Naive B cell (primary cell): ENCODE measurements at places on chromosomes 6 and 20. TPM values are rescaled to one million over a fixed set of nuclear protein-coding genes. Genes with fewer than 3 reads are reported as not detected.

Gene PLG
- not detected for polyA plus RNA-seq

- H3K27ac ChIP-seq: no peak overlapping the region
- DNase-seq: no peak
- H3K27me3 ChIP-seq: no peaks in the 10 kb centered on the region
- peaks cover 9% of the 10 kb centered on the region for H3K36me3 ChIP-seq
- H3K4me3 ChIP-seq: no peak overlapping the region
Observed at GRCh38 chr6:84065693-84066290, 32.2 kb downstream of the MRAP2 start.

DNA sequence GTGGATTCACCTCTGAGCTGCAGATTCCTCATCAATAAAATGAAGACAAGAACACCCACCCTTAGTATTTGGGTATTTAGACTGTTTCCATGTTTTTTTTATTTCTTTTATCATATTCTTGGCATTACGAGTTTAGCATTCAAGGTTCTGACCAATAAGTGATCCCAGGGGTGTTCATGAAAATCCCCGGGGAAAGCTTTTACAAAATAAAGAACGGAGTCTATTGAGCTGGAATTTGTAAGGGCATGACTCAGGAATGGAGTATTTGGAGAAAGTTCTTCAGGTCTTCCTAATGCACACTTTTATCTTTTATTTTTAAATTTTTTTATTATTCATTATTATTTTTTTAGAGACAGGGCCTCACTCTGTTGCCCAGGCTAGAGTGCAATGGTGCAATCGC is 19.4 kb upstream of the TOX2 start:
- no peak overlapping the region for H3K4me3 ChIP-seq
- H3K4me1 ChIP-seq: no peaks in the 10 kb centered on the region
- no peak for DNase-seq
- H3K36me3 ChIP-seq: peaks cover 5% of the 10 kb centered on the region
- peaks cover 30% of the 10 kb centered on the region for H3K27me3 ChIP-seq

DNA sequence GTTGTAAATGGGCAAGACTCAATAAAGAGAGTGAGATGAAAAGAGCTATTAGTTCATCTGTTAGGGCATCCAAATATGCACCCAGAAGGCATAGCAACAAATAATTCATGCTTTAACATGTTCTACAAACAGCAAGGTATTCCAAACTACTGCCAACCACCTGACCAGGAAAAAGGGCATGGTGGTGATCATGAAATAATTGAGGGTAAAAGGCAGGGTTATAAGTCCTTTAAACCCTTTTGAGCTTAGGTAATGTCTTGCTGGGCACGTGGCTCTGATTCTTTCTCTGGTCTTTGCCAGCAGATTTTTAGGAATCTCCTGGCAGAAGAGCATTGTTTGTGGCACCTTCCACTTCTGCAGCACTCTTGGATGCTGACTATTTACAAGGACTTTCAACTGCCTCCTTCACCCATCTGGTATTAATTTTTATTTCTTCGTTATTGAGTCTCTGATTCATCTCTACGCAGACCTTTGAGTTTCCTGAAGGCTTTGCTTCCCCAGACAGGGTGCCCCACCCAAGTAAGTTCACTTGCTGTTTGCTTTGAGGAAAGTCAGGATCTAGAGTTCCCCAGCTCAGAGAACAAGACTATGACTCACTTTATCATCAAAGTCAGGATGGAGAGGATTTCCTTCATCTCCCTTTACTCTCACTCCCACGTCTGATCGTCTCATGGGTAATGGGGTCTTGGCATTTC is 83.4 kb upstream of the NEDD9 start:
- H3K4me3 ChIP-seq: no peak overlapping the region
- peaks cover 60% of the 10 kb centered on the region for H3K36me3 ChIP-seq
- peak overlapping the region; percentile 75 for H3K27ac ChIP-seq
- H3K4me1 ChIP-seq: peaks cover 54% of the 10 kb centered on the region

Gene HMGN3
- polyA plus RNA-seq: 95.1 TPM

GRCh38 chr6:143060806-143061596 is at the start of gene AIG1:
Gene AIG1, plus strand, starts transcription at chr6:143060889. Its CDS starts 37 bp downstream, at chr6:143060926.
- H3K36me3 ChIP-seq: no peaks in the 10 kb centered on the region
- H3K27me3 ChIP-seq: no peaks in the 10 kb centered on the region
- DNase-seq: peak; percentile 61

- H3K27ac ChIP-seq: no peak overlapping the region
- no peaks in the 10 kb centered on the region for H3K4me1 ChIP-seq
- H3K27me3 ChIP-seq: peaks cover 9% of the 10 kb centered on the region
- no peak overlapping the region for H3K4me3 ChIP-seq
- no peaks in the 10 kb centered on the region for H3K36me3 ChIP-seq
Observed at GRCh38 chr6:19827247-19827646, 9.9 kb upstream of the ID4 start.

DNA sequence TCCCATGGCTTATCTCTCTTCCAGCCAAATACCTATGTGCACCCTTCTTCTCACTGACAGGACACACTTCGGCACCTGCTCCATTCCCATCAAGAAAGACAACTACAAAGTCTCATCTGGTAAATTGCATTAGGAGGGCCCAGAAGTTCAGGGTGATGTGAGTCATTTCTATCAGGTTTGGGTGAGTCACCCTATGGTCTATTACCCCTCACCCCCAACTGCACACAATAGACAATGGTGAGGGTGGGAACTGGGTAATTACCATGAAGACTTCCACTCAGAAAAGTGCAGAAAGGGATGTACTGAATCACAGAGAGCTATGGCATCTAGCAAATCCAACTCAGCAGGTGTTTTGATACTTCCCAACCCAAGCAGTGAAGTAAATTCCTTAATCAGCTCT is 54.8 kb downstream of the OPN5 start:
- H3K4me3 ChIP-seq: no peak overlapping the region
- H3K36me3 ChIP-seq: peaks cover 4% of the 10 kb centered on the region
- H3K4me1 ChIP-seq: no peaks in the 10 kb centered on the region
- DNase-seq: no peak
- peaks cover 7% of the 10 kb centered on the region for H3K27me3 ChIP-seq
- no peak overlapping the region for H3K27ac ChIP-seq

Gene RTEL1
- 3.0 TPM for polyA plus RNA-seq

Gene LAMA2
- polyA plus RNA-seq: not detected

Gene CDH26
- not detected for polyA plus RNA-seq

DNA sequence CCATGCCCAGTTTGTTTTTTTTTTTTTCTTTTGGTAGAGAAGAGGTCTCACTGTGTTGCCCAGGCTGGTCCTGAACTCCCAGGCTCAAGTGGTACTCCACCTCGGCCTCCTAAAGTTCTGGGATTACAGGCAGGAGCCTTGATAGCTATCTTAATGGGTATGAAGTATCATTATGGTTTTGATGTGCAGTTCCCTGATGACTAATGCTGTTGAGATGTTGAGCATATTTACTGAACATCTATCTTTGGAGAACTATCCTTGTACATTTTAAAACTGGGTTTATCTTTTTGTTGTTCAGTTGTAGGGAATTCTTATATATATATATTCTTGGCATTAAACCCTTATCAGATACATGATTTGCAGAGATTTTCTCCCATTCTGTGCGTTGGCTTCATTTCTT is 21.4 kb upstream of the MYL9 start:
- no peak overlapping the region for H3K27ac ChIP-seq
- no peaks in the 10 kb centered on the region for H3K4me1 ChIP-seq
- peaks cover 4% of the 10 kb centered on the region for H3K36me3 ChIP-seq
- no peaks in the 10 kb centered on the region for H3K27me3 ChIP-seq
- no peak overlapping the region for H3K4me3 ChIP-seq
- no peak for DNase-seq

- H3K4me3 ChIP-seq: peak overlapping the region; percentile 42
- H3K27me3 ChIP-seq: no peaks in the 10 kb centered on the region
- peaks cover 15% of the 10 kb centered on the region for H3K4me1 ChIP-seq
- DNase-seq: peak; percentile 28
Observed at GRCh38 chr6:43668151-43669028, 19.2 kb downstream of the MRPS18A start.

Gene ITPR3
- 6.4 TPM for polyA plus RNA-seq

- peak overlapping the region; percentile 60 for H3K27ac ChIP-seq
- DNase-seq: peak; percentile 81
- peaks cover 30% of the 10 kb centered on the region for H3K4me1 ChIP-seq
- peak overlapping the region; percentile 84 for H3K4me3 ChIP-seq
- no peaks in the 10 kb centered on the region for H3K36me3 ChIP-seq
Observed at GRCh38 chr6:41560431-41561192, 14.4 kb downstream of the FOXP4 start.

- H3K36me3 ChIP-seq: peaks cover 4% of the 10 kb centered on the region
- H3K4me3 ChIP-seq: no peak overlapping the region
- DNase-seq: no peak
- H3K4me1 ChIP-seq: no peaks in the 10 kb centered on the region
- peaks cover 20% of the 10 kb centered on the region for H3K27me3 ChIP-seq
- no peak overlapping the region for H3K27ac ChIP-seq
Observed at GRCh38 chr20:53439046-53439445, 154.6 kb downstream of the ZNF217 start.

- H3K27me3 ChIP-seq: no peaks in the 10 kb centered on the region
- H3K4me3 ChIP-seq: no peak overlapping the region
- no peaks in the 10 kb centered on the region for H3K4me1 ChIP-seq
- H3K27ac ChIP-seq: no peak overlapping the region
Observed at GRCh38 chr6:9532621-9533557, 882.0 kb downstream of the TFAP2A start.

GRCh38 chr20:38671186-38671585 is 53.1 kb upstream of the SLC32A1 start:
- H3K27me3 ChIP-seq: peaks cover 38% of the 10 kb centered on the region
- H3K36me3 ChIP-seq: peaks cover 5% of the 10 kb centered on the region

GRCh38 chr6:107304421-107305025 is 154.8 kb downstream of the PDSS2 start:
- peaks cover 12% of the 10 kb centered on the region for H3K4me1 ChIP-seq
- no peak overlapping the region for H3K4me3 ChIP-seq
- H3K27ac ChIP-seq: no peak overlapping the region
- DNase-seq: no peak
- no peaks in the 10 kb centered on the region for H3K36me3 ChIP-seq

GRCh38 chr20:53760025-53760441 is 166.4 kb upstream of the ZNF217 start:
- no peaks in the 10 kb centered on the region for H3K27me3 ChIP-seq
- H3K36me3 ChIP-seq: no peaks in the 10 kb centered on the region
- DNase-seq: no peak
- H3K4me1 ChIP-seq: peaks cover 41% of the 10 kb centered on the region

- H3K4me3 ChIP-seq: no peak overlapping the region
- H3K27me3 ChIP-seq: no peaks in the 10 kb centered on the region
- no peak overlapping the region for H3K27ac ChIP-seq
- H3K4me1 ChIP-seq: peaks cover 37% of the 10 kb centered on the region
- peaks cover 8% of the 10 kb centered on the region for H3K36me3 ChIP-seq
Observed at GRCh38 chr6:34285448-34286164, 36.8 kb upstream of the SMIM29 start.

DNA sequence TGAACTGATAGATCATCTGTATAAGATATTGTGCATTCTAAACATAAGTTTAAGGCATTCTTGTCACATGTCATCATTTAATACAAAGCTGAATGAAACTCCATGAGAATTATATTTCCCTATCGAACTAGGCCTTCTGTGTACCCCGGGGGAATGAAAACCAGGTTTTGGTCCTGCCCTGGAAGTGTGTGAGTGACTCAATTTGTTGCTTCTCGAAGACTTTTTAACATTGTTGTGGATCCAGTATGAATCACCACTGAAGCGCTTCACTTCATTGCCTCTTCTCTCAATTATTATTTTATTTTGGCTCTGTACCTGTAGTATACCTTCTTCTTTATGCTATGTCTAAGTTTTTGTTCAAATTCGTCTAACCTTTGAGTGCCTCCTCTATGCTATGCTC is 150.8 kb downstream of the GRIK2 start:
- no peak overlapping the region for H3K4me3 ChIP-seq
- no peaks in the 10 kb centered on the region for H3K27me3 ChIP-seq
- no peak for DNase-seq
- no peaks in the 10 kb centered on the region for H3K4me1 ChIP-seq
- H3K36me3 ChIP-seq: no peaks in the 10 kb centered on the region
- no peak overlapping the region for H3K27ac ChIP-seq

Gene NKAPL
- 0.40 TPM for polyA plus RNA-seq

Gene GSTA1
- not detected for polyA plus RNA-seq

DNA sequence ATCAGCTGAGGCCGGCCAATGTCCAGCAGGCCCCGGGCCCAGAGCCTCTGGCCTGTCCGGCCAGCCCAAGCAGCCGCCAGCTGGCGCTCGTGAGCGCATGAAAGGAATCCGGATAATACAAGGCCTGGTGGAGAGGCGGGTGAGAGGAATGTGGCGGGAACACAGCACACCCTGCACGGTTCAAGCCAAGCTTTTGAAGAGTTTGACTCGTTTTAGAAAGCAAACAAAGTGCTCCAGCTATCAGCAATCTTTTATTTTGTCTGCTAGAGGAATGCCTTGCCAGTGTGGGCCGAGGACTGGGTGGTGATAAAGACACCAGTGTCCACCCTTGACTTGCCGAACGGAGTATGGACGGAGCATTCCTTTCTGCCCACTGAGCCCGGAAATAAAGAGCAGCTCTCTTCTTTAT is 9.3 kb upstream of the NEDD9 start:
- no peak overlapping the region for H3K4me3 ChIP-seq
- no peak overlapping the region for H3K27ac ChIP-seq
- H3K27me3 ChIP-seq: no peaks in the 10 kb centered on the region
- no peak for DNase-seq
- peaks cover 27% of the 10 kb centered on the region for H3K4me1 ChIP-seq
- H3K36me3 ChIP-seq: peaks cover 45% of the 10 kb centered on the region

GRCh38 chr6:129314575-129314974 is 395.4 kb downstream of the ARHGAP18 start:
- no peak for DNase-seq
- no peak overlapping the region for H3K4me3 ChIP-seq
- no peaks in the 10 kb centered on the region for H3K36me3 ChIP-seq
- H3K27ac ChIP-seq: no peak overlapping the region
- H3K27me3 ChIP-seq: no peaks in the 10 kb centered on the region

- H3K36me3 ChIP-seq: no peaks in the 10 kb centered on the region
- no peak overlapping the region for H3K4me3 ChIP-seq
- H3K27ac ChIP-seq: no peak overlapping the region
- DNase-seq: no peak
Observed at GRCh38 chr6:139429580-139430145, 55.2 kb upstream of the CITED2 start.

DNA sequence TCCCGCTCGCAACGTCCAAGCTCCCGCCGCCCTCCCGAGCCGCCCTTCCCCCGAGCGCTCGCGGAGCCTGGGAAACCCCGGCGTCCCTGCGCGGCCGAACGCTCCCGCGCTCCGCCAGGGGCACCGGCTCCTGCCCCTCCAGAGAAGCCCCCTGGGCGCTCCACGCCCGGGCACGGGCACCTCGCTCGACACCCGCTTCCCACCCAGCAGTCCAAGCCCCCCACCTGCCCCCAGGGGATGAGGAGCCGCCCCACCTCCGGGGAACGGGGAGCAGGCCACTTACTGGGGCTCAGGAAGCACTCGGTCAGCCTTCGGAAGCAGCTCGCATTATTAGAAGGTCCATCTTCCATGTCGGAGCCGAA is 1.4 kb downstream of the PDE10A start:
- H3K4me3 ChIP-seq: no peak overlapping the region
- H3K27me3 ChIP-seq: peaks cover 62% of the 10 kb centered on the region
- H3K4me1 ChIP-seq: peaks cover 11% of the 10 kb centered on the region
- no peak for DNase-seq

GRCh38 chr6:13013681-13014503 is 297.3 kb downstream of the PHACTR1 start:
- peaks cover 39% of the 10 kb centered on the region for H3K27me3 ChIP-seq
- peak overlapping the region; percentile 91 for H3K4me3 ChIP-seq
- DNase-seq: no peak
- no peaks in the 10 kb centered on the region for H3K36me3 ChIP-seq
